Cortex of kidney (tissue), 1 donor: ENCODE measurements at places on chromosomes 1 and 21.

DNA sequence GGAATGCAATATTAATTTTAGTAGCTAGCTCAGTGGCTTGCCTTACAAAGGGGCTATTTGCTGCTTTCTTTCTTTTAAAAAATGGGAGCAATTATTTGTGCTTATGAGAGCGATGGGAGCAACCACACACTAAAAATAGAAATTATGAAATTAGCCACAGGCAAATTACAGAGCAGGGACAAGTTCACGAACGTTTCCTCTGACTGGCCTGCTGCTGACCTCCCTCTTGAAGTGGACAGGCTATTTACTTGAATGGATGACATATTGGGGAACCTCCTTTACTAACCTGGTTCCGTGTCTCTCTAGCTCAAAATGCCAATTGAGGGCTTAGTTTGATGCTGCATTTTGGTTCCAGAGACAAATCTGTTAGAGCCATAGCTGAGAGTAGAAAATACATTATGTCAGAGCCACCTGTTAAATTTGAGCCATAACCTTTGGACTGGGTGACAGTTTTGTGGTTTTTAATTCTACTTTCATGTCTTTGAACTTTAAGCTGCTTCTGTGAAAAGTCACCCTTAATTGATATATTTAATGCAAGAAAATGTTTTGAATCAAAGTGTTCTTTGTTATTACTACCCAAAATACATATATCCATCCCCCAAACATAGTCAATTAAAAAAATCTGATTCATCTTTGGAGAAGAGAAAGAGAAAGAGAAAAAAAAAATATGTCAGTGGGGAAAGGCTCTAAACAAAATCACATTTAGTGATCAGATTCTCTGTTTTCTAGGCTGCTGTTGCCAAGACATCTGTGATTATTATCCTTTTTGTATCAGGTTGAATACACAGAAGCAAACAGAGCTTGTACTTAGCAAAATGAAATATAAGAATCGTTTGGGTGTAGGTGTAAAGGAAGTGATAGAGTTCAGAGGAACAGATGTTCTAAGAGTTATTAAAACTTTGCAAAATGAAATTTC lies 351.9 kb downstream of the ADGRL2 start:
- DNase-seq: no peak

DNA sequence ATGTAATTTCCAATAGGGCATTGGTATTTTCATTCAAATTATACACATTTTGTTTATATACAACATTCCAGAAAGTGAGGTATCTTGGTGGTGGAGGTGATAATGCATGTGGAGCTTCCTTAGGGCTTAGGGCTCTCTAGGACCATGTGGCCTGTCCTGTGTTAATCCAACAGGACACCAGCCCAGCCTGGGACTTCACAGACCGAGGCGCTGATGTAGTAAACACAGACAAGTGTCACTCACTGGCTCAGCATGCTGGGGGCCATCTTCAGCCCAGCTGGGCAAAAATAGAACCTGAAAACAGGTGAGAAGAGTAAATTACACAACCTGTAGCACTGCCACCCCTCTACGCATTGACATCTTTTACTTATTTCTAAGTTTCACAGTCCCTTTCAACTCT lies 66.7 kb downstream of the MAB21L3 start:
- no peak for DNase-seq

GRCh38 chr1:83554174-83554573 lies 444.8 kb downstream of the TTLL7 start:
- no peak for DNase-seq

- no peak for DNase-seq
Measured at GRCh38 chr1:87148661-87149060, 180.0 kb upstream of the LMO4 start.

DNA sequence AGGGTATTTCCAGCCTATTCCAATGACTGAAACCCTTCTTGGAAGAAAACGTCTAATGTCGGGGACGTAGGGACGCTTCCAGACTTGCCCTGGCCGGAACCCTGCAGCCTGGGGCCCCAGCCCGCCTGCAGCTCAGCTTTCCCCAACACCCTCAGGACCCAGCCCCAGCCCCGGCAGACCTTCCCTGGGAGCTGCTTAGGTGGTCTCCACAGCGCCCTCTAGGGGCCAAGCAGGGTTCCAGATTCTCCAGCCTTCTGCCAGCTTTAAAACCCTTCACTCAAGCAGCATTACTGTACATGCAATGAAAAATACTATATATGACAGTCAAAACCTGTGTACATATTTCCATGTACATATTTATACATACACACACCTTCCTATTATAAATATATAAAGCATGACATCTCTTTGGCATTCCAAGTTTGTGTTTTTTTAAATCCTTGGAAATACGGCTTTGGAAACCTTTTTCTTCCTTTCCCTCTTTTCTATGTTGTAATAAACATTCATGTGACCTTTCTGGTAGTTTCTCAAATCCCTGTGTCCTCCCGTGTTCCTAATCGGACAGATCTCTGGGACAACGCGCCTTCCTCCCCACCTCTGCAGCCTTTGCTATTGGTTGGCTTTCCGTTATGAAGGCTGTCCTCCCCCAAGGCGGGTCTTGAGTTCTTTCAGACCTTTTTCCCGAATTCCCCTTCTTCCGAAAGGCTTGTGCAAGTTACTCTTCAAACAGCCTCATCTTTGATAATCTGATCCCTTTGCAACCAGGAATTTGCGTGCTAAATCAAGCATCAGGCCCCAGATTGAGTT lies 60.3 kb downstream of the STUM start:
- DNase-seq: no peak

GRCh38 chr1:101526813-101527212 lies 290.0 kb downstream of the S1PR1 start:
- DNase-seq: no peak

DNA sequence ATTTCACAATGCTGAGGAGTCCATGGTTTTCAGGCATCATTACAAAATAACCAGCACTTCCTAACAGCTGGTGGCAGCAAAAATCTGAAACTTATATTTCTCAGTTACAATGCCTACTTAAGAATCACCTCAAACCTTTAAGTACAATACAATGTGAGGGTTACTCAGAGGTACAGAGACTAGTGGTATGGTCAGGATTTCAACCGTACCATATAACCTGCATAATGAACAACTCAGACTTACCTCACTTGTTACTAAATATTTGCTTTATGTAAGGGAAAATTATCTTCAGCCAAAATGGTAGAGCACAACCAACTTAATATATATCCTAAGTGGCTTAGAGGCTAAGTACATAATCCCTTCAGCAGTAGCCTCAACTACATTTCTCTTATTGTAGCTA lies 344.5 kb downstream of the SMYD3 start:
- no peak for DNase-seq

GRCh38 chr1:90400131-90400530 lies 317.0 kb downstream of the BARHL2 start:
- no peak for DNase-seq

DNA sequence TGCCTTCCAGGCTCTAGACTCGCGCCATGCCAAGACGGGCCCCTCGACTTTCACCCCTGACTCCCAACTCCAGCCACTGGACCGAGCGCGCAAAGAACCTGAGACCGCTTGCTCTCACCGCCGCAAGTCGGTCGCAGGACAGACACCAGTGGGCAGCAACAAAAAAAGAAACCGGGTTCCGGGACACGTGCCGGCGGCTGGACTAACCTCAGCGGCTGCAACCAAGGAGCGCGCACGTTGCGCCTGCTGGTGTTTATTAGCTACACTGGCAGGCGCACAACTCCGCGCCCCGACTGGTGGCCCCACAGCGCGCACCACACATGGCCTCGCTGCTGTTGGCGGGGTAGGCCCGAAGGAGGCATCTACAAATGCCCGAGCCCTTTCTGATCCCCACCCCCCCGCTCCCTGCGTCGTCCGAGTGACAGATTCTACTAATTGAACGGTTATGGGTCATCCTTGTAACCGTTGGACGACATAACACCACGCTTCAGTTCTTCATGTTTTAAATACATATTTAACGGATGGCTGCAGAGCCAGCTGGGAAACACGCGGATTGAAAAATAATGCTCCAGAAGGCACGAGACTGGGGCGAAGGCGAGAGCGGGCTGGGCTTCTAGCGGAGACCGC lies 2.0 kb upstream of the OLIG2 start:
- DNase-seq: no peak

DNA sequence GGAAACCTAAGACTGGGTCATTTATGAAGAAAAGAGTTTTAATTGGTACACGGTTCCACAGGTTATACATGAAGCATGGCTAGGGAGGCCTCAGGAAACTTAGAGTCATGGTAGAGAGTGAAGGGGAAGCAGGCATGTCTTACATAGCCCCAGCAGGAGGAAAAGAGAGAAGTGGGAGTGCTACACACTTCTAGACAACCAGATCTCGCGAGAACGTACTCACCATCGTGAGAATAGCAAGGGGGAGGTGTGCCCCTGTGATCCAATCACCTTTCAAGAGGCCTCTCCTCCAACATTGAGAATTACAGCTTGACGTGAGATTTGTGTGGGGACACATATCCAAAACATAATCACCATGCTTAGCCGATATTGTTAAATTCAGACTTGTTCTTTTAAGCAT lies 62.8 kb downstream of the DYRK1A start:
- DNase-seq: no peak

DNA sequence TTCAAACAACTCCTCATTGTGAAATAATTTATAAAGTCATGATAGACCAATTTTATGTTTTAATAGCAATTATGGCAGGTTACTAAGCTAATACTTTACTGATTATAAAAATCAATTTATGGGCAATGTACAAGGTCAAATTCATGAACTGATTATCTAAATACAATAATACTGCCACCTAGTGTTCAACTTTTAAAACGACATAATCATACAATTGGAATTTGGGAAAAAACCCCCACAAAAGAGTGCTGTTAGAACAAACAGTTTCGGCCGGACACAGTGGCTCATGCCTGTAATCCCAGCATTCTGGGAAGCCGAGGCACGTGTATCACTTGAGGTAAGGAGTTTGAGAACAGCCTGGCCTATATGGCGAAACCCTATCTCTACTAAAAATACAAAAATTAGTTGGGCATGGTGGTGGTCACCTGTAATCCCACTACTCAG lies 14.0 kb downstream of the GTF2B start:
- no peak for DNase-seq
